ENCODE measurements at places on chromosomes 5 and 9. TPM values are rescaled to one million over a fixed set of nuclear protein-coding genes. Genes with fewer than 3 reads are reported as not detected.

The GLRX gene
- 13.3 TPM for total RNA-seq

The SPACA9 gene
- 4.7 TPM for total RNA-seq

The TAS2R1 gene
- total RNA-seq, result not detected

The LECT2 gene
- total RNA-seq, result not detected

The PCDHGB3 gene
- total RNA-seq, result 1.7 TPM

The MYOT gene
- total RNA-seq, result not detected

DNA sequence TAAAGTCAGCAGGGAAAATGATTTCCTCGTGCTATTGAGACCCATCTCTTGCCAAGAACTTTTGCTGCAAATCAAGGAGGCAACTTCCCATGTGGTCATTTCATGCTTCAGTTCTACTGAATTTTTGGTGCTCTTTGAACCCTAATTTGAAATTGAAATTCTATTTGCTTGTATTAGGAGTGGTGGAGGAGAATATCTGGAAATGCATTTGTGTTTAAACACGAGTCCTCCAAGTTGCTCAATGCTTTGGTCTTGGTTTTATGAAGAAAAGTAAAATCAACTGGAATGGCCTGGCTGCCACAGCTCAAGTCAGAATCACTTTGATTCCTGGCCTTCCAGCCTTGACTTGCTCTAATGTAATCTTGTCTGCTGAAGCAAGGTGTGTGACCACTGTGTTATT is 613.2 kb downstream of the TLE1 start:
- H3K4me3 ChIP-seq, result no peak overlapping the region
- DNase-seq, result no peak
- H3K27me3 ChIP-seq, result no peaks in the 10 kb centered on the region
- no peaks in the 10 kb centered on the region for H3K4me1 ChIP-seq
- H3K27ac ChIP-seq, result no peak overlapping the region
- no peaks in the 10 kb centered on the region for H3K36me3 ChIP-seq

- no peaks in the 10 kb centered on the region for H3K27me3 ChIP-seq
- H3K4me3 ChIP-seq, result no peak overlapping the region
- no peak overlapping the region for H3K27ac ChIP-seq
- no peaks in the 10 kb centered on the region for H3K36me3 ChIP-seq
- peaks cover 43% of the 10 kb centered on the region for H3K4me1 ChIP-seq
- DNase-seq, result no peak
Measured at GRCh38 chr9:76665458-76665857, 98.8 kb upstream of the PCA3 start.

GRCh38 chr9:81999806-82000205 is 11.2 kb downstream of the SPATA31D1 start:
- no peak for DNase-seq
- no peaks in the 10 kb centered on the region for H3K36me3 ChIP-seq
- H3K27me3 ChIP-seq, result no peaks in the 10 kb centered on the region
- no peak overlapping the region for H3K27ac ChIP-seq

DNA sequence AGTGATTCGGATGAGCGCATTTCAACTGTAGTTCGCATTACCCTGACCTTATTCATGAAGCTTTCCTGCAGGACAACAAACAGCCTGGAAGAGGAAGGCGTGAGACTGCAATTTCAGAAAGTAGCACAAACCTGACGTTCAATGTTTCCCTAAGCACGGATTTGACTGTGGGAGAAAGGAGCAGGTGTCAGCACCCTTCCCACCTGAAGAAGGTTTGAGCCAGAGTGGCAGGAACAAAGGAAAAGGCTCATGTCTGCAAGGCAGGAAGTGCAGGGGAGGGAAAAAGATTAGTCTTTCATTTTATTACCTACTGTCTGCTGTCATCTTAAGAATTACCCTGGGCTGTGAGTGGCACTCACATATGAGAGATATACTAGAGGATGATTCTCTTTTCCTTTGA is 114.0 kb downstream of the MED10 start:
- H3K4me3 ChIP-seq, result no peak overlapping the region
- H3K4me1 ChIP-seq, result no peaks in the 10 kb centered on the region
- no peaks in the 10 kb centered on the region for H3K27me3 ChIP-seq
- H3K27ac ChIP-seq, result no peak overlapping the region
- no peak for DNase-seq

DNA sequence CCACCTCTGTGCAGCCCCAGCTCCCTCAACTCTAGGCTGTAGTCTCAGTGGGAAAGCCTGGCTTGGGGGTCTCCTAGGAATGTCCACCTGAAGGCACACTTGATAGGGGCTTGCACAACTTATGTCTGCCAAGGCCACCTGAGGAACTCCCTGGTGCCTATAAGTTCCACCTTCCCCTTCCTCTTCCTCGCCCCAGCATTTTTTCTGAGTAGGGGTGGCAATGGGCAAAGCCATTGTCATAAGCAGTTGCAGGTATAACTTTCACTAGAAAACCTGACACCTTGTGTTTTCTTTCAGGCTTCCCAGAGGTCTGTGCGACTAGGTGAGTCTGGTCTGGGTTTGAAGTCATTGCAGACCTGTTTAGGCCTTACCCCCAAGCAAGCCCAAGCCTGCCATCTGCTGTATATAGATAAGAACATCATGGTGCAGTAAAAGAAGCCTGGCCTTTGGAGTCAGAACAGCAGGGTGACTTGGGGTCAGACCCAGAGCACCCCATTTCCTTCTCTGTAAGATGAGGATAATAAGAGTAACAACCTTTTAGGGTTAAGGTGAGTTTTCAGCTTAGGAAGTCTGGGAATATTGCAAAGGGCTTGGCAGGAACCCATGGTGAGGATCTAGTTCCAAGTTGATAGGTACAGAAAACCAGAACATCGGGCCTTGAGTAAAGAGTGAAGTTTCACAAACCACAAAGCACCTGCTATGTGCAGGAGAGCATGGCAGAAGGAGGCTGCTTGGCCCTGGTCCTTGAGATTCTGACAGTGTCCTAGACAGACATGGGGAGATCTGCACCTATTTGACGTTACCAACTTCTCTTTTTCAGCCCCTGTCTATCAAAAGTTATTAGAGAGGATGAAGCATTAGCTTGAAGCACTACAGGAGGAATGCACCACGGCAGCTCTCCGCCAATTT is 33.8 kb downstream of the TGFBI start:
- peaks cover 15% of the 10 kb centered on the region for H3K4me1 ChIP-seq
- no peaks in the 10 kb centered on the region for H3K36me3 ChIP-seq
- DNase-seq, result peak; percentile 40
- H3K27ac ChIP-seq, result no peak overlapping the region

DNA sequence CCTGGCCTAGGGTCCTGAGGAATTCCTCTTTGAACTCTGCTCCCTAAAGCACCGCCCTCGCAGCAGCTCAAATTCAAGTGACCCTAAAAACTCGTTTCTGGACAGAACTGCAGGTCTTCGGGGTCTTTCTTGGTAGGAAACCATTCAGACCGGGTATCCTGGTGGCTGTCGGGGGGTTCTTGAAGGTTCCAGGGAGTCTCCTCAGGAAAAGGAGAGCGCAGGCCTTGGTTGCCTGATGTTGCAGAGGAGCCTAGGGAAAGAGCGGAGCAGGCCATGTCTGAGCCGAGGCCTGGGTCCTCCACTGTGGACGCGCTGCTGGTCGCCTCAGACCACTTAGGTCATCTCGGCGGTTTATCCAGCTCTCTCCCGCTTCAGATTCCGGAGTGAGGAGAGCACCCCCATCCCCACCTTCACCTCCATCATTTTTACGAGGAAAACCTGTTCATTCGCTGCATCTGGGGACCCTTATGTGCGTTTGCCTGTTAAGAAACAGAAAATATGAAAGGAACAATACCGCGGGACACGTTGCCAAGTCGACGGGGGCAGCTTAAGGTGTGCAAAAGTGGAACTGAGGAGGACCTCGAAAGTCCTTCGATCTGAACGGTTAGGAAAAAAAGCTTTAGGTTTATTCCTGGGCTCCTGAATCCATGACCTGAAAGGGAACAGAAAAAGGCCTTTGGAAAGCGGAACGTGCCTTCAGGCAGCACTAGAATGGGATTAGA is 299.4 kb downstream of the PARP8 start:
- DNase-seq, result no peak
- H3K27me3 ChIP-seq, result peaks cover 56% of the 10 kb centered on the region
- H3K27ac ChIP-seq, result no peak overlapping the region
- no peak overlapping the region for H3K4me3 ChIP-seq
- H3K36me3 ChIP-seq, result no peaks in the 10 kb centered on the region

- H3K36me3 ChIP-seq, result no peaks in the 10 kb centered on the region
- no peak overlapping the region for H3K27ac ChIP-seq
- peaks cover 12% of the 10 kb centered on the region for H3K4me1 ChIP-seq
- H3K27me3 ChIP-seq, result no peaks in the 10 kb centered on the region
Measured at GRCh38 chr9:81575956-81576355, 113.4 kb downstream of the TLE1 start.

DNA sequence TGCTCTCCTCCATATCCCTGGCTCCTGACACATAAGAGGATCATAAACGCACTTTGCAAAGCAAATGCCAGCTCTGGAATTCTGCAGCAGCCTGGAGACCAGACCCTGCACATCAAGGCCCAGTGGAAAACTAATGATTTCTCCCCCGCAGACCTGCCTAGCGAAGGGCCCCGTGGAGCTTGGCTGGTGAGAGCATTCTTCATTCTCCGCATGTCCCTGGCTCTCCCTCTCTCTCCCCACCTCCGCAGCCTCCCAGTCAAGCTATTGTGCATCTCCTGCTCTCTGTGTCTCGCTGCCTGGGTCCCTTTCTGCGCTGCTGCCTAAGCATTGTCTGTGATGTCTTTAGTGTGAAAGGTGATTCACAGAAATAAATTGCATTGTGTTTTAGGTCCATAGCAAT is 46.7 kb downstream of the GRIA1 start:
- no peak overlapping the region for H3K4me3 ChIP-seq
- H3K4me1 ChIP-seq, result no peaks in the 10 kb centered on the region
- H3K27ac ChIP-seq, result no peak overlapping the region
- H3K36me3 ChIP-seq, result no peaks in the 10 kb centered on the region
- H3K27me3 ChIP-seq, result no peaks in the 10 kb centered on the region
- no peak for DNase-seq

- no peak overlapping the region for H3K27ac ChIP-seq
- H3K36me3 ChIP-seq, result no peaks in the 10 kb centered on the region
- no peak for DNase-seq
- H3K4me3 ChIP-seq, result no peak overlapping the region
Measured at GRCh38 chr5:168347368-168348083, 56.1 kb downstream of the WWC1 start.

DNA sequence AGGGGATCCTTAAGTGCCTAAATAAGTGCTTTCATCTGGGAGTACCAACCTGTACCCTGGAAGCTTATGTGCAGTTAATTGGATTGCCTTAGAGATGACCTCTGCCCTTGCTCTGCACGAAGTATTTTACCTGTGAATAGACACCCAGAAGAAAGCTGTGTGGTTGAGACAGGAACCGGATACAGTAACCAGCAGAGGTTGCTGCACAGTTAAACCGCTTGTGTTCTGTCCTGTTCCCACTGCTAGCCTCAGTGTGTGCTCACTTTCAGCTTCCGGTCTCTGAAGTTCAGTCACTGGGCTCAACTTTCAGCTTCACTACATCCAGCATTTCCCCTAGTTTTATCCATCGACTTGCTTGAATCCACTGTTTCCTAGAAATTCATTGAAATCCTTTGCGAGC is 185.3 kb downstream of the FAM170A start:
- no peaks in the 10 kb centered on the region for H3K36me3 ChIP-seq
- no peak for DNase-seq
- no peaks in the 10 kb centered on the region for H3K27me3 ChIP-seq
- H3K4me1 ChIP-seq, result no peaks in the 10 kb centered on the region

- H3K27me3 ChIP-seq, result no peaks in the 10 kb centered on the region
- peaks cover 21% of the 10 kb centered on the region for H3K4me1 ChIP-seq
- no peak for DNase-seq
- H3K36me3 ChIP-seq, result no peaks in the 10 kb centered on the region
- H3K27ac ChIP-seq, result no peak overlapping the region
Measured at GRCh38 chr9:134549336-134549735, 92.3 kb upstream of the COL5A1 start.

- no peak for DNase-seq
- no peak overlapping the region for H3K27ac ChIP-seq
- no peaks in the 10 kb centered on the region for H3K36me3 ChIP-seq
- H3K4me1 ChIP-seq, result no peaks in the 10 kb centered on the region
- no peak overlapping the region for H3K4me3 ChIP-seq
Measured at GRCh38 chr5:160921-161802, 30.1 kb upstream of the LRRC14B start.

- H3K4me1 ChIP-seq, result peaks cover 46% of the 10 kb centered on the region
- H3K27ac ChIP-seq, result peak overlapping the region; percentile 93
- peak; percentile 41 for DNase-seq
- no peak overlapping the region for H3K4me3 ChIP-seq
- no peaks in the 10 kb centered on the region for H3K27me3 ChIP-seq
Measured at GRCh38 chr5:107478068-107478641, 192.6 kb downstream of the EFNA5 start.

- no peak overlapping the region for H3K27ac ChIP-seq
- no peak for DNase-seq
- no peaks in the 10 kb centered on the region for H3K4me1 ChIP-seq
- H3K36me3 ChIP-seq, result no peaks in the 10 kb centered on the region
Measured at GRCh38 chr5:92102313-92102712, 719.2 kb upstream of the ARRDC3 start.

GRCh38 chr5:73152411-73153388 is 20.3 kb upstream of the TMEM174 start:
- H3K27me3 ChIP-seq, result no peaks in the 10 kb centered on the region
- H3K36me3 ChIP-seq, result no peaks in the 10 kb centered on the region
- peaks cover 23% of the 10 kb centered on the region for H3K4me1 ChIP-seq
- H3K4me3 ChIP-seq, result no peak overlapping the region
- H3K27ac ChIP-seq, result peak overlapping the region; percentile 38
- DNase-seq, result no peak

DNA sequence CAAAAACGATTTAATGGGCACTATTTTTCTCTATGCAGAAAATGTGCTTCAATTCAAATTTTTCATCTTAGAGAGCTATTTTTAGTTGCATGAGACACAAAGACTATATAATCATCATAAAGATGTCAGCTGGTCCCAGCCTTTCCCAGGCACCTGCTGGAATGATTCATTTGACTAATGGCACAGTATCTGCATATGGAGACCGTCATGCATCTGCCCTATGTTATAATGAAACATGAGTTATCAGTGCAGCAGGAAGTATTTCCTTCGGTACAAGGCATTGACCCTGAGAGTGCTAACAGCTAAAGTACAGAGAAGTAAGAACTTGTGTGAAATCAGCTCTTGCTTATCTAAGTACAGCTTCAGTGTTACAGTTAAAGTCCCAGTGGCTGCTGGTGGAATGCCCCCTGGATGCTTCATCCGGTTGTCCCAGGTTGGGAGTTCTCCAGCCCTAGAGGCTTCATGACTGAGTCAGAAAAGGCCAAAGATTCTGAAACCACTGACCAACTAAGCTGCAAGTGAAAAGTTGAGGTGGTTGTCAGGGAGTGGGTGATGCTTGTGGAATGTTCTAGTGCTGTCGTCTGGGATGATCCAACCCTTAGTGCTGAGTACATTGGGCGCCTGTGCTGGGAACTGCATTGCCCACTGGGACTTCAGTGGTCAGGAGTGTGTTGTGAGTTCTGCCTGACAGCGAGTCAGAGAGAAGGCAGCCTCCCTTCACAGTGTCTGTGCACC is 57.2 kb downstream of the MTRR start:
- DNase-seq, result no peak
- no peaks in the 10 kb centered on the region for H3K36me3 ChIP-seq
- no peaks in the 10 kb centered on the region for H3K4me1 ChIP-seq
- no peak overlapping the region for H3K27ac ChIP-seq
- no peak overlapping the region for H3K4me3 ChIP-seq
- no peaks in the 10 kb centered on the region for H3K27me3 ChIP-seq

Data from endothelial cell of umbilical vein (primary cell).